ENCODE measurements at places on chromosomes 12 and 14.

GRCh38 chr14:52397844-52398243 lies 83.7 kb downstream of the PTGER2 start:
- DNase-seq = no peak

GRCh38 chr14:82854901-82855300 lies 1321.2 kb upstream of the SEL1L start:
- no peak for DNase-seq

DNA sequence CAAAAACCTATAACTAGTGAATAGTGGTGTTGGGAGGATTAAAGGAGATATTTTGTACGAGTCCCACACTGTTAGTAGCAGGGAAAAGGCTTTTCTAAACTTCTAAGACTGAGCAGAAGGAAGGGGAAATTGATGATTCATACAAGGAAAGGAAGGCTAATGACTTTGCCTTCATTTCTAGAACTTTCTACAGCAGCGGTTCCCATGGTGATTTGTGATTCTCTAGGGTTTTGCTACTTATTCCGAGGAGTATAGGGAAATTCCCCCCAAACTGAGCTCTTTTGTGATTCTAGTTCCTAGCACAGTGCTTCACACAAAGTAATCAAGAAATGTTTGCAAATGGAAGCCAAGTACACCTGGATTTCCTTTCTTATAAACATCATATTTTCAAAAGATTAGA lies 23.8 kb upstream of the PWP1 start:
- DNase-seq = no peak

DNA sequence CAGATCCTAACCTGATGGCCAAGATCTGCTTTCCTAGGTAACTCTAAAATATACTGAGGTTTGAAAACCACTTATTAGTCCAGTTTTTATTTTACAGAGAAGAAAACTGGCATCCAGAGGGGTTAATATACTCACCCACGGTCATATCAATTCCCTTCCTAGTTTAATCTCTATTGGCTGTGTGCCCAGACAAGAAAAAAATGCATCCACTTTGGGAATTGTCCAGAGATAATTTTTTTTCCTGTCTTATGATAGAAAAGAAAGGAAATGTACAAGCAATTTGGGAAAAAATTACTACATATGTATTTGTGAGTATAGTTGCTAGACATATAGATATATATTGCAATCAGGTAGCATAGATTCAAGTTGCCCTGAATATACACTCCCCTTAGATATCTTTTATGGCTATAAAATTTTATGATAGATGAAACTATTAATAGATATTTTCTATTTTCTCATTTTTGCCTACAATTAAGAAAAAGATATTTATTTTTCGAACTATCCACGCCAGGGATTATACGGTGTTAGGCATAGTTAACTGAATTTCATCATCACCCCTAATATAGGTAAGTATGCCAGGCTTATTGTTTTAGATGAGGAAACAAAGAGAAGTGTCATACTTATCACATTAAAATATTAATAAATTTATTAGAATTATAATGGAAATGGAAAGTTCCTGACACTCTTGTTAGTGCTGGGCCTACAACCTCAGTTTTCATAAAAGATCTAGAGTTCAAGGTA lies 100.5 kb upstream of the SLC38A2 start:
- no peak for DNase-seq

- no peak for DNase-seq
Measured at GRCh38 chr12:101257357-101257756, 22.5 kb upstream of the UTP20 start.

DNA sequence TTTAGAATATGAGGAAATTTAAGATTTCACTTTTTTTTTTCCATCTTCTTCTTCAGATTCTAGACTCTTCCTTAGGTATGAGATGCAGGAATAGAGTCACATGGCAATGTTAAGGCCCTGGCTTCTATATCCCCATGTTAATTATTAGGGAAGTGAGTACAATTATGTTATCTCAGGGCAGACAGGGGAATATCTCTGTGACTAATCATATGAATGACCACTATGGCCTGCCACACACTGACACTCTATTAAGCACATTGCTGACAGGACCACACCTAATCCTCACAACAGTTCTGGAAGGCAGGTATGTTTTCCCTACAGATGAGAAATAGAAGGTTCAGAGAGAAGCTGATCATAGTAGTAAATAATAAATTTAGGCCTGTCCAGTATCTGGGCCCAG lies 69.4 kb upstream of the PTPRQ start:
- DNase-seq = no peak

DNA sequence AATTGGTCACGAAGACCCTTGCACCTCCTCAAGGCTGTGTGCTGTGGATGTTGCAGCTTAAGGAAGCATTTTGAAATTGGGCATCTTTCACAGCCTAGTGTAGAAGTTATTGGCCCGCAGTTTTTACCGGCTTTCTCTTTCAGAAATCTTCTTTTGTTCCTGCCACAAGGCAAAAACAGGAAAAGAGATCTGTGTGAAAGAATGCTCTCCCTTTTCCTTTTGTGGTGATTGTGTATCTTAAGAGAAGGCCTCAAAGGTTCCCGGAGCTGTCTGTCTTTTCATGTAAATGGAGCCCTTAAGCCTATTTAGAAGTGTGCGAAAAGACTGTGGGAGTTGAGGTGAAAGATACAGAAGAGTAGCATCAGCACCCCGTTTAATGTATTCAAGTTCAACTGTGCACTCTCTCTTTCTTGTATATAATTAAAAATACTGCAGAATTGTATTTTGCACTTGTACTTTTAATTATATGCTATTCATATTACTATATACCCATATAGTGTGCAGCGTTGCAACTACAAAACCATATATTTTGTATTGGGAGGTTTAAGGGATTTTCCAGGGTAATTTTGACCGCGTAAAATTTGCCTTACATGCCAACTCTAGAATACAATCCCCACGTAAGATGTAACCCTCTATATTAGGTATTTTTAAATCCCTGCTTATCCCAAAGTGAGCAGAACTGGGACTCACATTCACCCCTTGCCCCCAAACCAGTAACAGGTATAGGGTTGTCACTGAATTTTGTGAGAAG lies 441.7 kb downstream of the RAD51B start:
- no peak for DNase-seq

- no peak for DNase-seq
Measured at GRCh38 chr12:3869865-3870264, 3.3 kb downstream of the PARP11 start.

GRCh38 chr12:52250048-52250990 lies 17.3 kb downstream of the KRT7 start:
- DNase-seq = no peak

DNA sequence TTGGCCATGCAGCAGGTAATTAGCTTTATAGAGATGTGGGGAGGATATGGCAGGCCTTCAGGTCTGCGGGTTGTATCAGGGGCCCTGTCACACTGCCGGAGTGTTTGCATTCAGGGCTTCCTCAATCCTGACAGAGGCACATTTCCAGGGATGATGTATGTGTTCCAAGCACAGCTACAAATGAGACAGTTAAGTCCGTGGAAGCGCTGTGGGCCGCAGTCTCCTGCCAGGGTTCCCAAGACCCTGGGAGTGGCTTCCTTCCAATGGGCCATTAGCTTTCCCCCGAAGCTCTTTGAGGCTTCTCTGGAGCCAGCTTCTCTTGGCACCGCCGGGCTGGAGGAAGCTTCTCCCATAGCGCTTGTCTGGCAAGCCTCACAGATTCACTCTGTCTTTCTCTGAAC lies 1524.7 kb upstream of the TMEM132C start:
- DNase-seq = no peak

DNA sequence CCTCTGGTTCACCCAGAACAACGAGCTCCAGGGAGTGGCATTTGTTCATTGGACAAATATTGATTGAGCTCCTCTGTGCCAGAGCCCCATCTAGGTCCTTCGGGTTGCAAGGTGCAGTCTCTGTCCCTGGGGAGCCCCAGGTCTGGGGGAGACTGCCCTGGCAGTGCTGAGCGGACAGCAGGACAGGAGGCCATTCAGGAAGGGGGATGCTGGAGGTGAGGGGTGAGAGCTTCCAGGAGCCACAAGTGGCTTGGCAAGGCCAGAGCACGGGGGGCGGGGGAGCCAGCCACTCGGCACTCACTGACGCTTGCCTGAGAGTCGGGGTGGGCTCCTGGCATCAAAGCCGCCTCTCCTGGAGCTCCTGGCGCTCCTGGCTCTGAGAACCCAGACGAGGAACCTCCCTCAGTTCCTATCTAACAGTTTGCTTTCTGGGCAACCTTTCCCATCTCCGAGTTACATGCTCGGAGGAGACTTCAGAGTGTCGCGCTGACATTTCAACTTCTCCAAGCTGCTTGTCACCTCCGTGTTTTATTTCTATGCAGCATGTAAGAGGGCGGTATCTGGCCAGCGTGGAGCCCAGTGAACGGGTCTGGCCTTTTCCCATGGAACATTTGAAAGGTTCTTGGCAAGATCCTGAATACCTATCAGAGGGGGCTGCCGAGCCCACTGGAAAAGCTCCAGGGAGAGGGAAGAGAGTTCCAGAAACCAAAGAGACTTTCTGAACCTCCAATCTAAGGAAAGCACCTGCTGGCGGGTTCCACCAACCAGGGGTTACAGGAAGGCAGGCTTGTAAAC lies 62.0 kb upstream of the BCL11B start:
- DNase-seq = no peak

- DNase-seq = no peak
Measured at GRCh38 chr14:99212646-99213045, 59.4 kb downstream of the BCL11B start.

GRCh38 chr12:48882315-48882687 lies 16.6 kb upstream of the RND1 start:
- no peak for DNase-seq

- no peak for DNase-seq
Measured at GRCh38 chr12:81300454-81300853, 222.6 kb downstream of the ACSS3 start.

GRCh38 chr14:62546862-62547474 lies 498.3 kb downstream of the KCNH5 start:
- no peak for DNase-seq

DNA sequence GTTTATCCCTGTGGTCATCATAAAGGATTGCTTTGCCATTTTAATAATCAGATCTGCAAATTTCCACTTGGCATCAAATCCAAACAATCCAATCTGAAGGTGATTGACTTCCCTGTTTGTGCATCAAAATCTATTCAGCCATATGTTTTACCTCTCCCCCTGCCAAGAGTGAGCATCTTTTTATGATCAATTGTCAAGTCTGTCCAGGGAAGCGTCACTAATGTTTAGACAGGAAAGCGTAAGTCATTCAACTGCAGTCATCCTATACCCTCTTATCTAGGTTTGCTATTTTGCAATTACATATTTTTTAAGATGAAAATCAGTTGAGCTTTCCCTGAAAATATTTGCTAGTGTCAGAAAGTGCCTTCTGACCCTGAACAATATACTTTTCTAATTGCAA lies 1224.1 kb upstream of the SEL1L start:
- no peak for DNase-seq

GRCh38 chr14:55671641-55672040 lies 91.6 kb downstream of the KTN1 start:
- no peak for DNase-seq

- no peak for DNase-seq
Measured at GRCh38 chr12:76701690-76702089, 62.2 kb upstream of the ZDHHC17 start.

DNA sequence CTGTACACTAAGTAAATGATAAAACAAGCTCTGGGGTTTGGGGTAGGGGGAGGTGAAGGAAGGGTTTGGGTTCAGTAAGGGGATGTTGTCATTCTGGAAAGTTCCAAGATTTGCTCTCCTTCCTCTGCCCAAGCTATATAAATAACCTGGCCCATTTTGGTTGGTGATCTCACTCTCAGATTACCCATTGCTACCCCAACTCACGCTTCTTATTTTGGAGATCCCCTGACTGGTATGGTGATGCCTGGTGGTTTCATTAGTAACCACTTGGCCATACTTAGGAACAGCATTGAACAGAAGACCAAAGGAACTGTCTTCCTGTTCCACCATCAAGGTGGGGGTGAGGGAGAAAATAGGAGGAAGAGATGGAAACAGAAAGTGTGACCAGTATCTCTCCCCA lies 259.6 kb upstream of the TBX3 start:
- DNase-seq = no peak

GRCh38 chr14:54335569-54336155 lies 61.1 kb upstream of the CDKN3 start:
- no peak for DNase-seq

- DNase-seq = no peak
Measured at GRCh38 chr12:91846466-91847055, 299.1 kb downstream of the BTG1 start.

- DNase-seq = no peak
Measured at GRCh38 chr14:80944861-80945617, 3.5 kb upstream of the CEP128 start.

GRCh38 chr14:25431211-25432076 lies 381.5 kb upstream of the STXBP6 start:
- DNase-seq = no peak

DNA sequence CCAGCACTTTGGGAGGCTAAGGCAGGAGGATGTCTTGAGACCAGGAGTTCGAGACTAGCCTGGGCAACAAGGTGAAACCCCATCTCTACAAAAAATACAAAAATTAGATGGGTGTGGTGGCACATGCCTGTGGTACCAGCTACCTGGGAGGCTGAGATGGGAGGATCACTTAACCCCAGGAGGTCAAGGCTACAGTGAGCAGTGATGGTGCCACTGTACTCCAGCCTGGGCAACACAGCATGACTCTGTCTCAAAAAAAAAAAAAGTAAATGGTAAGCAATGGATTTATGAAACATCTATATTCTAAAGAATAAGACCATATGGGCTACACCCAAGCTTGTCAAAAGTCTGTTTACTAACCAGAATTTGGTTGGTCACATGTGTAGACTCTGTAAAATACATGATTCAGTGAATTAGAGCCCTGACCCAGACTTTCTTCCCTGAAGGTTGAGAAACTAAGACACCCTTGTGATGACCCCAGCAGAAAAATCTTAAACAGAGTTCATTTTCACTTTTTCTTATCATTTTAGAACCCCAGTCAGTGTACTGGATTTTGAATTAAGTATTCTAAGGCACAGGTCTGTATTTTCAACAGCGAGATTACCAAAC lies 12.1 kb downstream of the FGD6 start:
- DNase-seq = no peak

- DNase-seq = no peak
Measured at GRCh38 chr14:104284636-104285507, 146.5 kb downstream of the KIF26A start.

- DNase-seq = no peak
Measured at GRCh38 chr12:15933751-15934150, 22.6 kb downstream of the DERA start.

DNA sequence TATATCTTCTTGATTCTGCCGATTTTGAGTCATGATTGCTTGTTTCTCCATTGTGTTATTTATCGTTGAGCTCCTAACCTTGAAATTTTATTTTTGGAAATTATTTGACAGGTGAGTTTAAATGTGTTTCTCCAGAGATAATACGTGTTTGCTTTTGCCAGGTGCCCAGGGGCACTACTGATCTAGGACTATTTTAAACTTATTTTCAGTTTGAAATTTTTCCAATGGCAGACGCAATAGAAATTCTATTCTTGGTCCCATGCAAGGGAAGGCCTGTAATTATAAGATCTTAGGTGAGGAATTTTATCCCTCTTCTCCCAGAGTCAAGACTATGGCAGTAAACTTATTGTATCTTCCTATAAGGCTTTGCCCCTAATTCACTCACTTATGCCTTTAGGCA lies 252.8 kb downstream of the AEBP2 start:
- no peak for DNase-seq
